DND-41 (cell line): ENCODE measurements at places on chromosomes 7 and 10.

DNA sequence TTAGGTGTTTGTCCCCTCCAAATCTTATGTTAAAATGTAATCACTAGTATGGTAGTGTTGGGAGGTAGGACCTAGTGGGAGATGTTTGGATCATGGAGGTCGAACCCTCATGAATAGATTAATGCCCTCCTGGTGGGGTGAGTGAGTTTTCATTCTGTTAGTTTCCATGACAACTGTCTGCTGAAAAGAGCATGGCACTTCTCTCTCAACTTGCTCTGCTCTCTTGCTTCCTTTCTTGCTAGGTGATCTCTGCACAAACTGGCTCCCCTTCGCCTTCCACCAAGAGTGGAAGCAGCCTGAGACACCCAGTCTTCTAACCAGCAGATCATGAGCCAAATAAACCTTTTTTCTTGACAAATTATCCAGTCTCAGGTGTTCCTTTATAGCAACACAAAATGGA, 853.9 kb downstream of the SORCS1 start:
- H3K27ac ChIP-seq: no peak overlapping the region
- H3K4me1 ChIP-seq: no peaks in the 10 kb centered on the region
- no peak for DNase-seq

DNA sequence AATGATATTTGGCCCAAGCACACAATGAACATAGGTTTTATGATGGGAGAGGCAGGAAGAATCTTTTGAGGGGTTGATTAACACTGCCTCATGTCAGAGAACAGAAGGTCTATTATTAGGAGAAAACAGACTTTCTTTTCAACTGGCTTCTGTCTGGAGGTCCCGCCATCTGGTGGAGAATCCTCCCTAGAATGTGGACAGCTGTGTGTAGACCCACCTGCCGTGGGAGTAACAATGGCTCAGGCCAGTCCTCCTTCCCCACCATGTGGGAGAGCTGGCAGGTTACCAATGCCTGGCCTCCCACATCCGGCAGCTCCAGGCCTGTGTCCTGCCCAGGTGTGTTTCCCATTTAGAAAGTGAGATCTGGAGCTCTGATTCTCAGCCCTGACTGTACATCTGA, 70.4 kb upstream of the AOAH start:
- peak; percentile 57 for DNase-seq
- no peaks in the 10 kb centered on the region for H3K36me3 ChIP-seq
- no peak overlapping the region for H3K4me3 ChIP-seq
- H3K4me1 ChIP-seq: 0 out of 2 replicates have a peak, but pooled peaks cover under 1% of the 10 kb centered on the region
- H3K27me3 ChIP-seq: no peaks in the 10 kb centered on the region

- peaks cover 30% of the 10 kb centered on the region for H3K36me3 ChIP-seq
- no peak overlapping the region for H3K27ac ChIP-seq
- H3K4me3 ChIP-seq: no peak overlapping the region
- H3K4me1 ChIP-seq: no peaks in the 10 kb centered on the region
These were observed 24.9 kb downstream of the NUDT1 start for GRCh38 chr7:2266911-2267310.

- H3K4me3 ChIP-seq: no peak overlapping the region
- no peak overlapping the region for H3K27ac ChIP-seq
- no peaks in the 10 kb centered on the region for H3K36me3 ChIP-seq
- no peak for DNase-seq
- no peaks in the 10 kb centered on the region for H3K4me1 ChIP-seq
- peaks cover 7% of the 10 kb centered on the region for H3K27me3 ChIP-seq
These were observed 47.9 kb upstream of the IGFBP3 start for GRCh38 chr7:45968856-45969541.

DNA sequence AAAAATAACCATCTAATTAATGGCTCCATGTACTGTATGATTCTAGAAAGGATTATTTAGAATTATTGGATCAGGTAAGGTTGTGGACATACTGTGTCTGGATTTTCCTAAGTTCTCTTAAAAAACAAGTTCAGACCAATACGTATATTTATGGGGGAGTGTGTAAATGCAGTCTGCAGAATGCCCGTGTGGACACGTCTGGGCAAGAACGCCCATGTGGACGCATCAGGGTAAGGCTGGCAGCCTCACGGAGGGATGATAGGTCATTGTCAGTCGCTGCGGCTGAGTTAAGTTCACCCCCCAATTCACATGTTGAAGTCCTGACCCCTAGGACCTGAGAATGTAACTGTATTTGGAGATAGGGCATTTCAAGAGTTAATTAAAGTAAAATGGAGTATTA, 160.0 kb upstream of the SHH start:
- no peaks in the 10 kb centered on the region for H3K4me1 ChIP-seq
- H3K27ac ChIP-seq: no peak overlapping the region
- no peaks in the 10 kb centered on the region for H3K36me3 ChIP-seq
- no peak overlapping the region for H3K4me3 ChIP-seq

GRCh38 chr10:130479146-130479545, 343.0 kb downstream of the GLRX3 start:
- no peaks in the 10 kb centered on the region for H3K27me3 ChIP-seq
- H3K27ac ChIP-seq: no peak overlapping the region
- no peak for DNase-seq
- H3K4me1 ChIP-seq: no peaks in the 10 kb centered on the region
- no peak overlapping the region for H3K4me3 ChIP-seq

DNA sequence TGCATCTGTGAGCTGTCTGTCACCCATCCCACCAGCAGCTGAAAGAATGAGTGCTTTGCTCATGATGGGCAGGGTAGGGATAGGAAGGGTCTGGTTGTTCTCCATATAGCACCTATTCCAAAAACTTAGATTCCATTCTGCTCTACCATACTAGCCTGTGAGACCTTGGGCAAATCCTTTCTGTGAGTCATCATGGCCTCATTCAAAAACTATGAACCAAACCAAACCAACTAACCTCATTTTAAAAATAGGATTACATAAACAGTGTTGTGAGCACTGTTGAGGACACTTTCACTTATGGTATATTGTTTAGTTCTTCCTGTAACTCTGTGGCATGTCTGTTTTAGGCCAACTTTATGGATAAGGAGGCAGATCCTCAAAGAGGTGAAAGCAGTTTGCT, 30.9 kb upstream of the STEAP4 start:
- no peaks in the 10 kb centered on the region for H3K36me3 ChIP-seq
- H3K27me3 ChIP-seq: no peaks in the 10 kb centered on the region
- H3K4me3 ChIP-seq: no peak overlapping the region
- no peak overlapping the region for H3K27ac ChIP-seq

DNA sequence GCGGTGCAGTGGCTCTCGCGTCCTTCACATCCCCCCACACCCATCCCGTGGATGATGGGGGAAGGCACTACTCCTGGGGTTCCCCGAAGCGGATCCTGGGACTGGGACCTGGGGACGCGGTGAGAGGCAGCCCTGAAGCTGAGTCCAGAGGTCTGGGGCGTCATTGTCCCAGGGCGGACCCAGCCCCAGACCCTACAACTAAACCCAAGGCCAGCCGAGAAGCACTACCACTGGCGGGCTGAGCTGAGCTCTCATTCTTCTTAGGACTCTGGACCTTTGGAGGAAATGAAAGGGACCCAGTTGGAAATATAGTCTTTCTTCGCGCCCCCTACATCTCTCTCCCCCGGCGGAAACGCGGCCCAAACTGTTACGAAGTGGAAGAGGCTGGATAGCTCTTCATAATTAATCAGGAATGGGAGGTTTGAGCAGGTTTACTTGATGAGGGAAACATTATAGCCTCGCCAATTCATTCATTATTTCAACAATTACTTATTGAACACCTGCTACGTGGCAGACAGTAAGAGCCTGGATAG, 389 bp upstream of the FBXL15 start:
- no peaks in the 10 kb centered on the region for H3K27me3 ChIP-seq
- peak overlapping the region; percentile 92 for H3K27ac ChIP-seq
- peak overlapping the region; percentile 73 for H3K4me3 ChIP-seq
- H3K36me3 ChIP-seq: peaks cover 27% of the 10 kb centered on the region
- H3K4me1 ChIP-seq: peaks cover 38% of the 10 kb centered on the region
- no peak for DNase-seq

DNA sequence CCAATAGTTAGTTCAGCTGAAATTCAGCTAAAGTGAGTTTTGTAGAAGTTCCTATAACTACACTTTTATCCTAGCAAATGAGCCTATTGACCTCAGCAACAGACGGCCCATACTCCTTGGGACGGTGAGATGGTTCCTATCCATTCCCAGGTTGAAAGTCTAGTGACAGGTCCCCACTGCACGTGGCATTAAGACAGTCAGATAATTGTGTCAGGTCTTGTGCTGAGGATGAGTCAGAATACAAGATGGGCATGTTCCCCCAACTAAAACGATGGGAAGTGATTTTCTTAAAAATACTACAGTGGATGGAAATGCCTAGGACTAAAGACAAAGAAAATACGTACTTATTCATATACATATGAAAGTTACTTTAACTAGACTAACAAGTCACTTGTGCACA, 2.1 kb downstream of the CAV1 start:
- peaks cover 3% of the 10 kb centered on the region for H3K27me3 ChIP-seq
- H3K4me1 ChIP-seq: no peaks in the 10 kb centered on the region
- no peak for DNase-seq
- no peak overlapping the region for H3K4me3 ChIP-seq
- H3K36me3 ChIP-seq: no peaks in the 10 kb centered on the region

- no peak overlapping the region for H3K4me3 ChIP-seq
- no peak for DNase-seq
- H3K27me3 ChIP-seq: no peaks in the 10 kb centered on the region
- no peaks in the 10 kb centered on the region for H3K4me1 ChIP-seq
- no peak overlapping the region for H3K27ac ChIP-seq
- H3K36me3 ChIP-seq: no peaks in the 10 kb centered on the region
These were observed 27.4 kb upstream of the CUBN start for GRCh38 chr10:17157024-17157423.

GRCh38 chr7:95867309-95867708, 95.0 kb downstream of the DYNC1I1 start:
- no peak for DNase-seq
- H3K4me3 ChIP-seq: no peak overlapping the region
- no peak overlapping the region for H3K27ac ChIP-seq
- no peaks in the 10 kb centered on the region for H3K27me3 ChIP-seq

GRCh38 chr10:104053201-104053600, 32.5 kb downstream of the COL17A1 start:
- no peak overlapping the region for H3K4me3 ChIP-seq
- H3K27me3 ChIP-seq: peaks cover 6% of the 10 kb centered on the region
